ENCODE measurements at places on chromosomes 1 and 21.
A peak's percentile ranks its signal among the peaks of the same experiment; 100 is the strongest.

DNA sequence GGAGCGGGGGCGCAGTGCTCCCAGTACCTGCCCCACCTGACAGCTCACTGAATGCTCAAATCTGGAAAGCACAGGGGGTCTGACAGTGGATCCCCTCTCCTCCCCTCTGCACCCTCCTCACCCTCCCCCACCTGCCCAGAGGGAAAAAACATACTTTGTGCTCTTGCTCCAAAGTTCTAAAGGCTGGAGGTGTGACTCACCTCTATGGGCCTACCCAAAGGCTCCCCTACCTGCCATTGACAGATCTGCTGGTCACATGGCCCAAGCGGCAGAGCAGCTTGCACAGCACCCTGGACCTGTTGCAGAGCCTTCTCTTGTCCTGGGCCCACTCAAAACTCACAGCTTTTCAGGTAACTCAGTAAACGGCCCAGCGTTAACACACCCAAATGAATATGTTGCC is 55.7 kb downstream of the ADSS2 start:
- DNase-seq, result no peak

DNA sequence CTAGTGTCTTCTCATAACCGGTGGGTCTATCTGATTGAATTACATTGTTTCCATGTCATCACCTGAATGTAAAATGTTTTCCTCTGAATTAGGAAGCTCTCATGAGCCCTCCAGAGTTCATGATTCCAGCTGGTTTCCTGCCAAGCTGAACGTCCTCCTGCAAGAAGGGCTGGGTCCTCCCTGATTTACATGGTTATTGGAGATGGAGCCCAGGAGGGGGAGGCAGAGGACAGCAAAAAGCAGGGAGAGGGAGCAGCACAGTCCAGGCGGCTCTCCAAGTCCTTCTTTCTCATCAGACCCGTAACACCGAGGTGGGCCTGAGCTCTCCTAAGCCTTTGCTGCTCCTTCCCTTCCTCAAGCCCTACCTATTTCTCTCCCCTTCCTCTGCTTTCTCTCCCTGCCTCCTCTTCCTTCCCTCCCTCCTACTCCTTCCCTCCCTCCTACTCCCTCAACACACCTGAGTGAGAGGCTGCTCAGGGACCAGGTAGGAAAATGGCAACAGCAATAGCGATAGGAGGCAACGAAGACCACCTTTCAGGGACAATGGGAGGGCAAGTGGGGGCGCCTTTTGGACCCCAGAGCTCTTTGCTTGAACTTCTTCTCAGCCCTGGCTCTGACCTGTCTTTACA is 265.9 kb downstream of the PRDM2 start:
- no peak for DNase-seq

DNA sequence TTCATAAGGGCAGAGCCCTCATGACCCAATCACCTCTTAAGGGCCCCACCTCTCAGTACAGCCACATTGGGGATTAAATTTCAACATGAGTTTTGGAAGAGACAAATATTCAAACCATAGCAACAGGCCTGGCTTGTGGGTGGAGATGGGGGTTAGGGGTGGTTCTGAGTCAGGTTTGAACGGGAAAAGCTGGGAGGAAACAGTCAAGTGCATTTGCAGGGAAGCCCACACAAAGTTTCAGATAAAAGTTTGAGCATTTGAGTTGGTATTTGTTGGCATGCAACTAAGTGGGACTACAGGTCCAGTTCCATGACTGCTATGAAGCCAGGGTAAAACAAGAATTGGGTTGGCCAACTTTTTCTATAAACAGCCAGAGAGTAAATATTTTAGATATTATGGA is 21.0 kb upstream of the PADI2 start:
- DNase-seq, result no peak

GRCh38 chr1:1954831-1955441 is 35.9 kb upstream of the TMEM52 start:
- no peak for DNase-seq

GRCh38 chr1:119008483-119009311 is 20.6 kb upstream of the TBX15 start:
- no peak for DNase-seq

GRCh38 chr1:230067871-230068620 is 1.0 kb downstream of the GALNT2 start:
- no peak for DNase-seq

GRCh38 chr1:201397675-201398074 is 1.4 kb downstream of the LAD1 start:
- no peak for DNase-seq

- DNase-seq, result no peak
These were observed 33.9 kb downstream of the MPZL1 start for GRCh38 chr1:167755654-167756053.

GRCh38 chr1:161676441-161676840 is 13.5 kb downstream of the FCGR2B start:
- no peak for DNase-seq

GRCh38 chr21:29305561-29305960 is 6.8 kb downstream of the BACH1 start:
- no peak for DNase-seq

- no peak for DNase-seq
These were observed at the start of gene RAB7B for GRCh38 chr1:206002871-206003801. RAB7B (minus strand) TSS chr1:206003395; CDS start chr1:205994135, 9,260 bp downstream.

- DNase-seq, result no peak
These were observed 161.1 kb downstream of the DYRK1A start for GRCh38 chr21:37527716-37528115.

GRCh38 chr1:230868736-230869385 is 540 bp upstream of the C1orf198 start:
- DNase-seq, result peak; percentile 78

GRCh38 chr1:17244821-17245740 is 3.8 kb upstream of the PADI3 start:
- no peak for DNase-seq

DNA sequence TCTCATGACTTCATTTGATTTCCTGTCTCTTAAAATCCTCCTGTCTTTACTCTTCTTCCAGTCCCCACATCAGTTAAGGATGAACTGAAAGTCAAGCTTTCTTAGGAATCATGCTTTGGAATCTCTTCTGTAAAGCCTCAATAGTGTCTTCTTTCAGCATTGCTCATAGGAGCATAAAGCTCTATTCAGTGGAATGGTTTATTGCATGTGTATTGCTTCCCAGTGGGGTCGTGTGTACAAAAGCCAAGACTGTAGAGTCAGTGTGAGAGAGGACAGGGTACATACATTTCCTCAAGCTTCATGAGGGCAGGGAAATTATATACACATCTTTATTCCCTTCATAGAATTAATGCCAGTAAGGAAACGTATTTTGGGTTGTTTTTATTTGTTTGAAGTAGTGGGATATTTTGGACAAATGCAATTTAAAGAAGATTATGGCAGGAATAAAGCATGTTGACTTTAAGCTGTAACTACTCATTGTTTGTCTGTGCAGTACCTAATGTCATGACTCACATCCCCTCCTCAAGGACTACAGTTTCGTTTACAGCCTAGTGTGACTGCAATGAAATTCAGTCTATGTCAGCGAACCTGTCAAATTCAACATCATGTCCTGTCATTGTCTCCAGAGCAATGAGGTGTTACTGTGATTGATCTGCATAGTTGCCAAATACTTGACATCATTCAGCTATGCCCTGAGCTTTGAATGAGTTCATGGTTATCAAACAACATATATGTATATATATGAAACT is 2164.2 kb downstream of the NCAM2 start:
- no peak for DNase-seq

GRCh38 chr1:94698759-94699502 is 121.2 kb upstream of the SLC44A3 start:
- no peak for DNase-seq

GRCh38 chr21:44874497-44875315 is 1.2 kb upstream of the PTTG1IP start:
- DNase-seq, result no peak

GRCh38 chr1:76480827-76481226 is 386.5 kb upstream of the ST6GALNAC5 start:
- no peak for DNase-seq

DNA sequence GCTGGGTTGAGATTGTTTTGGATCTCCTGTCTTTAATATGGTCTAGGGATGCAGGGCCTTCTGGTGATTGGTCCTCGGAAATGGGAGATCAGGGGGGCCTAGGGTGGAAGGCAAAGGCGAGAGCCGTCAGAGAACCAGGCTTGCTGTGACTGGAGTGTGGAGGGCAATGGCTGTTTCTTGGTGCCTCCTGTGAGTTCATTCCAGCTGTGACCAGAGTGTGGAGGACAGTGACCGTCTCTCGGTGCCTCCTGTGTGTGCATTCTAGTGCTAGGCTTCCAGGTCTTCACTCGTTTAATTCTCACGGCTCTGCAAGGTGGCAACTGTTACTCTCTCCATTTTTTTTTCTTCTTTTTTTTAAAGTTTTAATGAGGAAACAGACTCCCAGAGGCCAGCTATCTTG is 14.1 kb downstream of the LDLRAP1 start:
- DNase-seq, result no peak

DNA sequence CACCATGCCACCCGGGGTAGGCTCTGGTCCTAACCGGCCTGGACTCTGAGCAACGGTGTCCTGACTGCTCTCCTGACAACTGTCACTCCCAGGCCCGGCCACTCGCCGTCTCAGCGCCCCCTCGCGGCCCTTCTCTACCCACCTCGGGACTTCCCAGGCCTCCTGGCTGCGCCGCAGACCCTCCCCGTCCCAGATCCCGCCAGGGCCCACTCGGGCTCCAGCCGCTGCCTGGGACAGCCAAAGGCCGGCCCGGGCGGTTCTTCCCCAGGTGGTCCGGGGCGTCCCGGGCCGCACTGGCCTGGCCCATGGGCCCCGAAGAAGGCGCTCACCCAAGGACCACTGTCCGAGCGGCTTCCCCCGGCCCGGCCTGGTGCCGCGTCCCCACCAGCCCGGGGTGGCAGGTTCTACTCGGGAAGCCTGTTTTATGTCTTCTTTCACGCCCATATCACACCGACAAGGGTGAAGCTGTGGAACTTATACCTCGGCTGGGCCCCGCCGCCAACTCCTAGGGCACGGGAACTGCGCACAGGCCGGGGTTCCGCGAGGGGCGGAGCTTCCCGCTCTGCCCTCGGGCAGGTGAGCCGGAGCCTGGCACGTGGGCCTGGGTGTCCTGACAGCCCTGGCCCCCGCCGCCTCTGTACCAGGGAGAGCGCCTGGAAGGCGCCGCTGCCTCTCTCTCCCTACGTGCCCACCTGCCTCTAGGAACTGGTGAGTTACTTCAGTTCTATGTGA is 138.3 kb downstream of the TTLL7 start:
- DNase-seq, result no peak

DNA sequence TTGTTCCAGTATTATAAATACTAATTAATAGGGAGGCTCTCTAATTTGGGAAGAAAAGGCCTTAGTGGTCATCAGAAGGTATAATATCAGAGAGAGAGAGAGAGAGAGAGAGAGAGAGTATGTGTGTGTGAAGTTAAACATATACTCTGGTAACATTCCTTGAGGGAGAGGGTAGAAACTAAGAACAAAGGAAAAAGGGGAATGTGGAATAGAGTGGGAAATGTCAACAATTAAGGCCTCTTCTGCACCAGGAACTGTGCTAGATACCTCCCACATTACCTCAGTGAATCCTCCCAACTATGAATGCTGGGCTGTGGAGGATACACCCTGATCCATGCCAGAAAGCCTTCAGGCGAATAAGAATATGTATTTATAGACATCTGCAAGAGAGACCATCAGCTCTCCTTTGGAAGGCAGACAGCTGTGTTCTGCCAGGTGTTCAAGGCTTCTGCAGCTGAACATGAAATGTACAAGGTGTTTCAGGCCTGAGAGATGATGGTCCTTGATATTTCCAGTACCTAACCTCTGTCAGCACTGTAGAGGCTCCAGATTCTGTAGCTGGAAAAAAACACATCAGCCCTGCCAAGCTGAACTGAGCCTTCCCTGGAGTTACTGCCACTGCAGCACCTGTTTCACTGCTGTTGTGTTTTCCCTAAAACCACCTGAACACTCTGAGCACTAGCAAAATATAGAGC is 29.1 kb downstream of the TBX15 start:
- DNase-seq, result no peak

DNA sequence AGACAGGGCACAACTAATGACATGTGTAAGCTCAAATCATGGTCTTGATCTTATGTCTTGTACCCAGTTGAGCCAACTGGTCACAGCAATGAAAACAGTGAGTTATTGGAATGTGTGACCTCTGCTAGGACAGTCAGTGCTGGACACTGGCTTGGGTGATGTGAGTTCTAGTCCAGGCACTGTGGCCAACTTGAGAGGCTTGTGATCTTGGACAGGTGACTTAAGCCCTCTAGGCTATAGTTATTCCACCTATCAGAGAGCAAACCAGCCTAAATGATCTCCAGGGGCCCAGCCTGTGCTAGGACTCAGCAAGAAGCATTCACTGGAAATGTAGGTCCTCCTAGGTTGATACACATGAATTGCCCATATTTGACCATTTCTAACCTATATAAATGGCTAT is 1.1 kb downstream of the KCNE2 start:
- no peak for DNase-seq

DNA sequence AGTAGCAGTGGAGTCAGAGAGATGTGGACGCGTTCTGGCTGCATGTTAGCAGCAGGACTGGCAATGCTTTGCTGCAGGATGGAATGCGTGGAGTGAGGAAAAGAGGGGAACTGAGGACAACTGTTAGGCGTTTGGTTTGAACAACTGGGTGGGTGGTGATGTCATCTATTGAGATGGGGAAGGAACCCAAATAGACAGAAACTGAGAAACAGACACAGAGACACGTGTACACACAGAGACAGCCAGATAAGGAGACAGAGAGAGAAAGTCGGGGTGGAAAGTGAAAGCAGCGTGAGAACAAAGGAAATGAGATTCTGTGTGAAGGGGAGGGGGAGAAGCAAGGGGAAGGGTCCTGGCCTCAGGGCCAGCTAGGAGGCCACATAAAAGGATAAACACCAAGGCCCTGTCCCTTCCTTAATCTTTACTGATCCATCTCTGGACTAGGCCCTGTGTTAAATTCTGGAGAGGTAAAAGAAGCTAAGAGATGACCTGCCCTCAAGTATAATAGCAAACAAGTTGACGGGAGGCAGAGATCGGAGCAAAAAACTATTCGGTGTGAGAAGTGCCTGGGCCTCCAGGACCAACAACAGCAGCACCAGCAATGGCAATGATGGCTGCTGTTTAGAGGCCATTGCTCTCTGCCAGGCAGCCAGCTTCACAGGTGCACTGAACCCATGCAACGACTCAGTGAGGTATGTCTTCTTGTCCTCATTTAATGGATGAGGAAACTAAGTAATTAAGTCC is 31.6 kb downstream of the VWA5B1 start:
- no peak for DNase-seq

Measured in nucleus accumbens (tissue), 56 donors.